ENCODE measurements at places on chromosomes 5 and 9. TPM values are rescaled to one million over a fixed set of nuclear protein-coding genes. Genes with fewer than 3 reads are reported as not detected.

- no peak for DNase-seq
Observed at GRCh38 chr5:128154943-128155342, 71.4 kb downstream of the SLC12A2 start.

The GABRG2 gene
- total RNA-seq, result not detected

GRCh38 chr9:34502891-34503290 is 19.9 kb downstream of the ENHO start:
- no peak for DNase-seq

DNA sequence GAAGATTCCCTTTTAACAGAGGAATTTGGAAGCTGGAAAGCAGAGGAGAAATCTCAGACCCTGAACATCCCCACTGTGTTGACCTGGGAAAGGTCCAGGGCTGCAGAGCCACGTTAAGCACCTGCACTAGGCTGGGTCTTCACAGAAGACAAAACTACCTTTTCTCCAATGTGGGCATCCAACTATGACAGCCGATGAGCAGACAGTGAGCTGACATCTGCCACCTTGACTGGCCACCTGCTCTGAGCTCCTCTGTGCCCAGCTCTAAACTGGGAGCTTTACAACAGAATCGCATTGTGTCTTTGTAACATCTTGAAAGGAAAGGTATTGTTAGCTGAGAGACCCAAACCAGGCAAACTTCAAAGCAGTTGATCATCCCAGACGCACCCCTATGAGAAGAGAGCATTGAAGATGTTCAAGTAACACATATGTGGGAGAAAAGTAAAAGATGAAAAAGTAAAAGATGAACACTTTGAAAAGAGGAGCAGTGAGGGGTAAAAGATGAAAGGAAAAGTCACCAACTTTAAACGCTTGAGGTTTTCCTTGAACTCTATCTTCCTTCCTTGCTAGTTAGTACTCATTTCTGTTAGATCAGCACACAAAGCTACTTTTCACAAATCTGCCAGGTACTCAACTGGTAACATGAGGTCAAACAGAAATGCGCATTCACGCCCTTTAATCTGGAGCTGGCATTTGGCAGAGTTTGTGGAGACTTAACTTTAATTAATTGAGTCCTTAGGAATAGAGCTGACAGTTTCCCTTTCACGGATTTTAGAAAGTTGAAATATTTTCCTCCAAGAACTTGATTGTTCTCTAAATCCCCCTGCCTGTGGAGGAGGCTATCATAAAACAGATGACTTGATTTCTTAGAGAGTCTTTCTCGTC is 53.2 kb upstream of the CTXN3 start:
- no peak for DNase-seq

The PPIC gene
- total RNA-seq, result 50.6 TPM

DNA sequence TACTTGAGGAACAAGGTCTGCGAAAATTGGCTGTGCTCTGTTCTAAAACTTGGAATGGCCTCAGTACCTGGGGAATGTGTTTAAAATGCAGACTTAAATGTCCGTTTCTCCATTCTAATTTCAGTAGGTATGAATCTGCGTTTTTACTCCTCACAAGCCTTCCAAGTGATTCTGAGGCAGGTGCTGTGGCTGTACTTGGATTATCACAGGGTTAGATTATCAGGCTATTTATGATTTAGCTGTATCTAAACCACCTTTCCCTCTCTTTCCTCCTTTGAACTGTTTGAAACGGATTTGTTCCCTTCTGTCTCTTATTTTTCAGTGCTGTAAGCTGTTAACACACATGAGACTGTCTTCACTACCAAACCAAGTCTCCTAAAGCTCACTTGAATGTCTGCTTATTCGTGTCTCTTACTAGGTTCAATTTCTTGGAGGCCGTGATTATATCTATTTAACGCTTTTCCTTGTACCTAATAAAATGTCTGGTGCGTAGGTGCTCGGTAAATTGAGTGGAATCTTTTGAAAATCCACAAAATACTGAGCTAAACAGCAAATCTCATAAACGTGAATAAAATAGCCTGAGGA is 714 bp upstream of the CETN3 start:
- no peak for DNase-seq

DNA sequence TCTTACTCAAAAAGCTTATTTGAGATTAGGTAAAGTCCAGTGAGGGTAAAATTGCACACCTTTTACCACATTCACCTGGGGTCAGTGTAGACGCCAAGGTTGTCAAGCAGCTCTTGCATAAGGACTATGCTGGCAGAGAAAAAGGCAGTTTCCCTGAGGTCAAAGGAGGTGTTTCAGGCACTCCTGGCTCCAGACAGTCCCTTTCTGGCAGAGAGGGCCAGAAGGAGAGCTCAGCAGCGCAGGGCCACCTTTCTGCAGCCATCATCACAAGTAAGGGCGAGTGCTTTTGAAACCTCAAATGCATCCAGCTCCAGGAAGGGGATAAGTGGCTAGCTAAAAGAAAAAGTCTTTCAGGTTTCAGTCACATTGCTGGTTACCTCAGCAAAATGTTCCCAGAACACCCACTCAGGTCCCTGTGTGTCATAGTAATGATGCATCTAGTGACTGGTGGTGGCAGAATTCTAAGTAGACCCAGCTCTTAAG is 16.7 kb upstream of the IL13 start:
- no peak for DNase-seq

DNA sequence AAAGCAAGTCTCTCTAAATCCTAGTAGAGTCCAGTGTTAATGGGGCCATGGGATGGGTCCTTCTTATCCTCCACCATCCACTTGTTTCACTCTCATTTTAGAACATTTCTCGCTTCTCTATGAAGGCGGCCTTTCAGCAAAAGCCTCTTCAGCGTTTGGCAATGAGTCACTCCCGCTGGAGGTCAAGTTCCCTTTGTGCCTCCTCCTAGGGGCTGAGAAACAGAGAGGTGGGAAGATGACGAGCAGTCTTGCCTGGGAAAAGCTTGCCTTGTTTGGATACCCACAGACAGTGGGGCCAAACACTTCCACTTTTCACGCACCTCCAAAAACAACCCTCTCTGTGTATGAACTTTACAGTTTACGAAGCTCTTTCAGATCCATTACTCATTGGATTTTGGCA is 168.8 kb downstream of the GABBR2 start:
- DNase-seq, result no peak

All from left cardiac atrium (tissue), 4 donors.